ENCODE measurements at places on chromosomes 5 and 9.

DNA sequence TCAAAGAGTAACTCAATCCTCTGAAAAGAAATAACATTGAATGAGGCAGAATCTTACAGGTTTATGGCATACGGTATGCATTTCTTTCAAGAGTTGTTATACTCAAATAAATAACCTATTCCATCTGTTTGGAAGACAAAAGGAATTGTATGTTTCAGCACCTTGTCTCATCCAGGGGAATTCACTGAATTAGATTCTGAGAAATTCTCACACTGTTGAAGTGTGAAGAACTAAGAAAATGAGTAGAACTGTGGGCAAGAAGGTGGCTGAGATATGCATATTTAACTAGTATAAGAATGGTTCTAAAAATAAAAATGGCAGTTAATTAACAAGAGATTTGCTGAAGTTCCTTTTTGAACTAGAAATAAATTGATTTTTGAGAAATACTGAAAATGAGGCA lies 279.3 kb upstream of the DAP start:
- no peak for DNase-seq

GRCh38 chr9:74762950-74763349 lies 124.8 kb downstream of the TRPM6 start:
- DNase-seq = no peak

GRCh38 chr9:94859226-94859625 lies 132.7 kb downstream of the AOPEP start:
- no peak for DNase-seq

DNA sequence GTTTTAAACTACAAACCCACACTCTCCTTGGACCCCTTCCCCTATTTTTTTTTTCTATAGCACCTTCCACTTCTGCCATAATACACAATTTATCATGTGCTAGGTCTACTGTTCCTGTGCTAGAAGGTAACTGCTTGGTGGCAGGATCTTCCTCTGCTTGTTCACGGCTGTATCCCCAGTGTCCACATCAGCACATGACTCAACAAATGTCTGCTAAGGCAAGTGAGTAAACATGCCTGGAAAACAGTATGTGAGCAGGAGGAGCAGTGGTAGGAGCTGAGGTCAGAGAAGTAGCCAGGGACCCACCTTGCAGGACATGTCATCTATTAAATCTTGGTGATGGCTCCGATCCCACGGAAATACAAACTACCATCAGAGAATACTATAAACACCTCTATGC lies 79.4 kb downstream of the AUH start:
- no peak for DNase-seq

GRCh38 chr5:113806250-113806649 lies 292.8 kb downstream of the YTHDC2 start:
- peak; percentile 66 for DNase-seq
